ENCODE measurements at places on chromosomes 7 and 10.
A peak's percentile ranks its signal among the peaks of the same experiment; 100 is the strongest.

DNA sequence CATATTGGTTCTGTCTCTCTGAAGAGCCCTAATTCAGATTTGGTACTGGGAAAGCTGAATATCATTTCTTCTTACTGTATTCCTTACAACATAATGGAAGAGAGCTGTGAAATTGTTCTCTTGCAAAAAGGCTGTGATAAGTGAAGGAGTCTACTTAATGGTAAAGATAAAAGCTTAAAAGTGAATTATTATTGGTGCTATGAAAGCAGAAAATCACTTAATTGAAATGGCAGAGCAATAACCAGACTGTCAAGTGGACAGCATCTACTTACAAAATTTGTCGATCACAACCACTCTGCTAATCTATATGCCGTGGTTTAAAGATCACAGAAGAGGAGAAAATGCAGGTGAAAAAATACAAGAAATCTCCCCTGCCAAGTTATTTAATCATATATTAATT lies 264.7 kb upstream of the TEX47 start:
- no peak for DNase-seq

DNA sequence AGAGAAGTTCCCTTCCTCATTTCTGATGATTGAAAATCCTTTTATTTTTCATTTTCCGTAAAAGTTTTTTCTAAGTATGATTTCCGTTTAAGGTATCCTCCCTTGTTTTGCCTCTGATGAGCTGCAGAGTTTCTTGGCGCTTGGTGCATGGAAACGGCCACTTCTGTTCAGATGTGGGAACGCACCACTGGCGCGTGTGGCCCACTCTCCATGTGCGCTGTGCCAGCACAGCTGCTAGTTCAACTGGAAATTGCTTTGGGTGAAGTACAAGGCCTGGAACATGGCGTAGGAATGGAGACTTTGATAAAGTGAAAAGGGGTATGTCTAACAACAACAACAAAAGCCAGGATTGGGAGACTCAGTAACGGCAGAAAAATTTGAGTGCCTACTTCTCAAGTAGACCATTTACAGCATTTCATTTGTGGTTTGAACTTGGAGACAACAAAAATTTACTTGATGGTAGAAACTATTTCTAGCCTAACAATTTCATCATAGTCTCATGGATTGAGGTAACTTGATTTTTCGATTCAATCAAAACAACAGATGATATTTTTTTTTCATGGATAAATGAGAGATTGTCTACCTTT lies 364.2 kb downstream of the SUGCT start:
- DNase-seq, result no peak

GRCh38 chr10:70433581-70434280 lies 7.8 kb downstream of the NODAL start:
- no peak for DNase-seq

DNA sequence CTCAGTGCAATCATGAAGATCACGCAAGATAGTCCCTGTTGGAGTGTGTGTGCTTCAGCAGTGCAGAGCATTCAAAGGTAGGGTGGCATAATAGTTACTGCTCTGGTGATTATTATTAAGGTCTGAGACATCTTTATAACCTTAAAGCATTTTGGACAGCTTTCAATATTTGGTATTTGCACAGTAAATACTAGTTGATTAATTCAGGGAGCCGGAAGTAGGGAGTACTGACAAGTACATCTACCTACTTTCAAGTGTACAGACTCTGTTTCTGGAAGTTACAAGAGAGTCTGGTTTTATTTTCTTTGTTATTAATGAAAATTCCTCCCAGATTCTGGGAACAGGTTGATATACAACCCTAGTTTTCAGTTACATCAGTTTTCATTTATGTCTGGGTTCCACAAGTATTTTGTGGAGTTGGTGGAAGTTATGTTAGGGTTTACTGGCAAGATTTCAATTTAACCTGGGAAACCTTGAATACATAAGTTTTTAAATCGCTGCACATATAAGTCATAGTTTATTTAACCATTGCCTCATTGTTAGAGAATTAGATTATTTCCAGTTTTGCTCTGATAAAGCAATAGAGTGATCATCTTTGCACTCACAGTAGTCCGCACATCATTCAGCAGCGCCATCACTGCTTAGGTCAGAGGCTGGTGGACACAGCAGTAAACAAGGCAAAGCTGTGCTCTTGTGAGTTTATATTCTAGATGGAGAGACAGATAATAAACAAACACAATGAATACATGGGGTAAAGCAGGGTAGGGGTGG lies 366.6 kb downstream of the REEP3 start:
- no peak for DNase-seq

- DNase-seq, result peak; percentile 45
Observed at GRCh38 chr7:138161600-138162081, 85.4 kb downstream of the AKR1D1 start.

- no peak for DNase-seq
Observed at GRCh38 chr10:114925587-114926586, 12.1 kb upstream of the TRUB1 start.

DNA sequence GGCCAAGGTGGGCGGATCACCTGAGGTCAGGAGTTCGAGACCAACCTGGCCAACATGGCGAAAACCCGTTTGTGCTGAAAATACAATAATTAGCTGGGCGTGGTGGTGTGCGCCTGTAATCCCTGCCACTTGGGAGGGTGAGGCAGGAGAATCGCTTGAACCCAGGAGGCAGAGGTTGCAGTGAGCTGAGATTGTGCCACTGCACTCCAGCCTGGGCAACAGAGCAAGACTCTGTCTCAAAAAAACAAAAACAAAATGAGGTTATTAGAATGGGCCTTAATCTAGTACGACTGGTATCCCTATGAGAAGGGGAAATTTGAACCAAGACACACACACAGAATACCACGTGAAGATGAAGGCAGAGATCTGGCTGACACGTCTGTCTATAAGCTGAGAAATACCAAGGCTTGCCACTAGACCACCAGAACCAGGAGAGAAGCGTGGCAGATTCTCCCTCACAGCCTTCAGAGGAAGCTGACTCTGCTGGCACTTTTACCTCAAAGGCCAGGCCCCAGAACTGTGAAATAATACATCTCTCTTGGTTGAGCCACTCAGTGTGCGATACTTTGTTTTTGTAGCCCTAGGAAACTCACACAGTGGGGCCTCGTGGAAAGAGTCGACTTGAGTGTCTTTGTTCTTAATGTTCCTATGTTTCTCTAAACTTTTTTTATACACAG lies 59.6 kb downstream of the TMEM209 start:
- no peak for DNase-seq

- DNase-seq, result no peak
Observed at GRCh38 chr10:128049226-128050120, 76.8 kb downstream of the MKI67 start.

DNA sequence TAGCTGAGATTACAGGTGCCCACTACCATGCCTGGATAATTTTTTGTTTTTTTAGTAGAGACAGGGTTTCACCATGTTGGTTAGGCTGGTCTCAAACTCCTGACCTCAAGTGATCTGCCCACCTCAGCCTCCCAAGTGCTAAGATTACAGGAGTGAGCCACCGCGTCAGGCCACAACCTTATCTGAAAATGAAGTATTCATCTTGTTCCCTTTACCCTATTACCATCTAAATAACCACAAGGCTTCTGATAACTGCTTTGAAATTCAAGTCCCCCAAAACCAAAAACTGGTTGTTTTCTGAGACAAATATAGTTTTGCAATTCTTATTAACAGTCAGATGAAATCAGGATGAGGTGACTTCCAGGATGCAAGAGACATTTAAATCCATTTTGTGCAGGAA lies 2.4 kb downstream of the TCTN3 start:
- DNase-seq, result no peak
